ENCODE measurements at places on chromosomes 2 and 18.

- peak; percentile 62 for DNase-seq
Measured at GRCh38 chr2:80322311-80322920, 17.9 kb upstream of the LRRTM1 start.

- DNase-seq = no peak
Measured at GRCh38 chr2:71851094-71851750, 296.4 kb downstream of the CYP26B1 start.

DNA sequence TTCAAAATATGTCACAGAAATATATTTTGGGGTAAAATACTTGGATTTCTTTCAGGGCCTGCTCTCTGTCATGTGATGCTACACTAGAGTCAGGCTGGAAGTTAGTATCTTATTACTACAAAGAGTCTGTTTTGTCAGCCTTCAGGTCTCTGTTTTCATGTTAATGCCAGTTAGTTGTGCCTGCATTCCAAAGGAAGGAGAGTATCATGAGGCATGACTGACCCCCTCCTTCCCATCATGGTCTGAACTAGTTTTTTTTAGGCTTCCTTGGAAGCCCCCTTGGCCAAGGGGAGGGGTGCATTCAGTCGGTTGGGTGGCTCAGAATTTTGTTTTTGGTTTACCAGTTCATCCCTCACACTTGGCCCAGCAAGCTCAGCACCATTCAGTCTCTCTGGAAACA is 318.0 kb downstream of the ALK start:
- no peak for DNase-seq

DNA sequence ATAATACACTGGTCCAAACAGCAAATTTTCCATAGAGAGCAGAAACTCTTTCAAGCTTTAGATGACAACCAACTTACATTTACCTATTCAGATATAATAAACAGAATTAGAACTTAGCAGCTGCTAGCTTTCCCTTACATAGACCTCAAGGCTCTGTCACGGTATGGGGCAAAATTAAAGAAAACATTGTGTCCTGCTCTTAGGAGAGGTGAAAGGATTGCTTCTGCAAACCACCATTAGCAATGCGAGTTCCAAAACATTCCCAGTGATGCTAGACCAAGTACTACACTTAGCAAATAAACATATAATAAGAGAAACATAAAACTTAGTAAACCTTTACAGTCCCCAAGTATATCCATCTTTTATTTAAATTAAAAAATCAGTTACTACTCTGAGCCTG is 183.3 kb downstream of the CAMKMT start:
- no peak for DNase-seq

DNA sequence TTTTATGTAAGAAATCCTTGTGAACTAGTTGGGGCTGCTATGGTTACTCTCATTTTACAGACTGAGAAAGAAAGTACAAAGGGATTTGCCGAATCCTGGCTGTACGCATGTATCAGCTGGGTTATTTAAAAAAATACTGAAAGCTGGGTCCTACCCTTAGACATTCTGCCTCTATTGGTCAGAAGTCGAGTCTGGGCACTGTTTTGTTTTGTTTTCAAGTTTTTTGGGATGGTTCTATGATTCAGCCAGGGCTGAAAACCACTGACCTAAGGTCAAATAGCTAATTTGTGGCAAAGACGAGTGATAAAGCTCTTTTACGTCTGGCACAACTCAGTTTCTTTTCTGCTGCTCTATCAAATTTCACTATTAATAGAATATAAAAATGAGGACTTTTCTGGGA is 5.9 kb upstream of the SLC8A1 start:
- no peak for DNase-seq

GRCh38 chr2:11687736-11688135 is 17.7 kb upstream of the NTSR2 start:
- DNase-seq = no peak

DNA sequence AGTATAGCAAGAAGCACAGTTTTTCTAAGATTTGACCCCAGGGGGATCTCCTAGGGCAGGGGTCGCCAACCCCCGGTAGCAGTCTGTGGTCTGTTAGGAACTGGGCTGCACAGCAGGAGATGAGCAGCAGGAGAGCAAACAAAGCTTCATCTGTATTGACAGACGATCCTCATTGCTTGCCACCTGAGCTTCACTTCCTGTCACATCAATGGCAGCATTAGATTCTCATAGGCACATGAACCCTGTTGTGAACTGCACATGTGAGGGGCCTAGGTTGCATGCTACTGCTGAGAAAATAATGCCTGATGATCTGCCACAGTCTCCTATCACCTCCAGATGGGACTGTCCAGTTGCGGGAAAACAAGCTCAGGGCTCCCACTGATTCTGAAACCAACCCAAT is 136.2 kb downstream of the RGPD3 start:
- no peak for DNase-seq

- DNase-seq = no peak
Measured at GRCh38 chr18:32301361-32301760, 111.5 kb downstream of the MEP1B start.

DNA sequence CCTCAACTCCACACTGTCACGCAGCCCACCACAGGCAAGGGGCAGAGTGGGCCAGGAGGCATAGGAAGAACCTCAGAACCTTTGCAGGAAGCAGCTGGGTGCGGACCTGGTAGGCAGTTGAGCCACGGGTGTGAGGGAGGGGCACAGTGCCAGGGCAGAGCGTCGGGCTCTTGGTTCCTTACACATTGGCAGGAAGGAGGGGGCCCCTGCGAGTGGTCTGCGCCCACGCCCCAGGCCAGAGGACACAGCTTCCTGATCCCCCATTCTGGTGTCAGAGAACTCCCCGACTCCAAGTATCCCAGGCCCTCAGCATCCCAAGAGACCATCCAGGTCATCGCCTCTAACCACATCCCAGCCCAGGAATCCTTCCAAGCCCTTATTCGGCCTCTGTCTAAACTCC is 61.5 kb downstream of the TNS1 start:
- DNase-seq = no peak

DNA sequence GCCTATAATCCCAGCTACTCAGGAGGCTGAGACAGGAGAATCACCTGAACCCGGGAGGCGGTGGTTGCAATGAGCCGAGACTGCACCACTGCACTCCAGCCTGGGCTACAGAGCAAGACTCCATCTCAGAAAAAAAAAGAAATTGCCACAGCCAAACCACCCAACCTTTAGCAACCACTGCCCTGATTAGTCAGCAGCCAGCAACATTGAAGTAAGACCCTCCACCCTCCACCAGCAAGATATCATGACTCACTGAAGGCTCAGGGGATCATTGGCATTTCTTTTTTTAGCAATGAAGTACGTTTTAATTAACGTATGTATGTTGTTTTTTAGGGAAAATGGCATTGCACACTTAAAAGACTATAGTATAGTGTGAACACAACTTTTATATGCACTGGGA is 349.1 kb upstream of the ACVR2A start:
- no peak for DNase-seq

- DNase-seq = no peak
Measured at GRCh38 chr18:60649842-60650536, 277.4 kb upstream of the MC4R start.

- no peak for DNase-seq
Measured at GRCh38 chr2:70643715-70644114, 90.1 kb upstream of the TGFA start.

DNA sequence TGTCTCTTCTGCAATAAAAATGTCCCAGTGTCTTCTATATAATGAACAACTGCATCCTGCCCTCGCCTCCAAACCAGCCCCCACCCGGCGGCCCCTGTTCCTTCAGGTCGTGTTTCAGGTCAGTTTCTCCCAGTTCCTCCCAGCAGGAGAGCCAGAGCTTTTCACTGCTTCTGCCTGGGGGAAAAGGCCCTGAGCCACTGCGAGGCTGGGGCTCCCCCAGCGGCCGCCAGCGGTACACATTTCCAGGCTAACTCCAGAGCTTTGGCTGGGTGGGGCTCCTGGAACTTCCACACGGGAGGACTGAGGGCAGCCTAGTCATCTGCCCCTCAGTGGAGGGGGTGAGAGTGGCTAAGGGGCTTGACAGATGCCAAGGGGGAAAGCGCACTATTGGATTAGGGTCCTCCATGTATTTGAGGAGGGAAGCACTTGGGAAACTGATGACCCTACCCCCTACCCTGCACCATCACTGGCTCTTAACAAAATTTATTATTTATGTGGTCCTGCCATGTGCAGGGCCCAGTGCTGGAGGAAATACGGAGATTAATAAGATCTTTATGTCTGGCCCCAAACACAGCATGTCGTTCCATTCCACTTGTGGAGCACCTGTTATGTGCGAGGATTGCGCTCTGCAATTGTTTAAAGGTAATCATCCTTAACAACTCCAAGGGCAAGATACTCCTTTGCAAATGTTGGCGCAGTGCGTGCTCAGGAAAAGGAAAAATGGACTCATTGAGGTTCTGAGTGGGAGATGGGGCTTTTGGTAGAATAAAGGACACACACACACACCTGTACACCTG is 17.3 kb upstream of the CYS1 start:
- DNase-seq = peak; percentile 74

DNA sequence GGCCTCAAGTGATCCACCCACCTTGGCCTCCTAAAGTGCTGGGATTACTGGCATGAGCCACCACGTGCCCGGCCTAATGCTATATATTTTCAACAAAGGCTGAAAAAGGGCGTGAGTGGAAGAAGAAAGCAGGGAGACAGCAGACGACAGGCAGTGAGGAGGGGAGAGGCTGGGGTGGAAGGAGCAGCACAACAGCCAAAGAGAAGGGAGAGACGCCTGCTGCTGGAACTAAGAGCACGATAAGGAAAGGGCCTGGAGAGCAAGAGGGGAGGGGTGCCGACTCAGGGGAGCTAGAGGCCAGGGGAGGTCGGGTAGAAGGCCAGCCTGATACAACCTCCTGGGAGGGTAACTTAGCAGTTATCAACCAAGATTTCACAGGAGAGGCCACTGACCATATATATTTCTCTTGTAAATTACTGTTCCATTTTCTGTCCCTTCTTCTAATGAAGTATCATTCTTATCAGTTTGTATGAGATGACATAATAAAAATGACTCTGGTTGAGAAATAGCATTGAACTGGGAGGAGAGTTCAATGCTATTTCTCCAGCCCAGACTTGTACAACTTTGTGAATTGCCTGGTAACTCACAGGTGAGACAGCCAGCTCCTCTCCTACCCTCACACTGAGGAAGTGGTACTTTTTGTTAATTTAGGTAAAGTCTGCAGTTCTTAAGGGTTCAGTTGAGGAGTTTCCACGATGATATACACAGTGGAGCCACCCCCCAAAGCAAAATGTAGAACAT is 5.8 kb upstream of the RNU4ATAC start:
- no peak for DNase-seq

DNA sequence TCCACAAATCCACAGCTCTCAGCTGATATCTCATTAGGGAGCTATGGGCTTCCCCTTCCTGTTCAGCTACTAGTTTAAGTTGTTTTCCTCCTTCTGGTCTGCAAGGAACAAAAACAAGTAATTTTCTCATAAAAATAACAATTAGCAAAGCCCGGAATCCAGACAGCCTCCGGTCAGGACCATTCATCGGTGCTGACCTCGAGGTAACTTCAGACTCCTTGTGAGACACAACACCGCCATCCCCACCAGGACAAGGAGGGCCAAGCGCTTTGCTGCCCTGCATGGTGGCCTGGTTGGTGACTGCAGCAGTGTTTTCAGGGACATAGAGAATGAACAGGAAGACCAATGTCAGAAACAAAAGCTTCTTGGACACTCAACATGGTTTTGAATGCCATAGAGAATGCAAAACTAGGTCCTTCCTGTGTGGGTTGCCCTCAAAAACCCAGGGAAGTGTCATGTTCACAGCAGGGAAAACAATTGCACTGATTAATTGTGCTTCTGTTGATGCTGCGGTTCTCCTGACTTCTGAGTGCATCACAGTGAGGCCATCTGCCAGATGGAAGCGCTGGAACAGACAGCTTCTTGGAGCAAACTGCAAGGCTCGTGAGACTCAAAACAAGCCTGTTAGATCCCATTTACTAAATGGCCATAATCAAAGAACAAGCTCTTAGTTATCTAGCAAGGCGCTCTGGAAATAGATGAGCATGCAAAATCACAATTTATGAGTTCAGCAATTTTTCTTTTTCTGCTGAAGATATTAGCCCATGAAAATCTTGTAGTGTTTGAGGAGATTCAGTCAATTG is 77.1 kb downstream of the HS1BP3 start:
- no peak for DNase-seq

GRCh38 chr2:29295845-29296244 is 180.6 kb downstream of the CLIP4 start:
- DNase-seq = no peak

DNA sequence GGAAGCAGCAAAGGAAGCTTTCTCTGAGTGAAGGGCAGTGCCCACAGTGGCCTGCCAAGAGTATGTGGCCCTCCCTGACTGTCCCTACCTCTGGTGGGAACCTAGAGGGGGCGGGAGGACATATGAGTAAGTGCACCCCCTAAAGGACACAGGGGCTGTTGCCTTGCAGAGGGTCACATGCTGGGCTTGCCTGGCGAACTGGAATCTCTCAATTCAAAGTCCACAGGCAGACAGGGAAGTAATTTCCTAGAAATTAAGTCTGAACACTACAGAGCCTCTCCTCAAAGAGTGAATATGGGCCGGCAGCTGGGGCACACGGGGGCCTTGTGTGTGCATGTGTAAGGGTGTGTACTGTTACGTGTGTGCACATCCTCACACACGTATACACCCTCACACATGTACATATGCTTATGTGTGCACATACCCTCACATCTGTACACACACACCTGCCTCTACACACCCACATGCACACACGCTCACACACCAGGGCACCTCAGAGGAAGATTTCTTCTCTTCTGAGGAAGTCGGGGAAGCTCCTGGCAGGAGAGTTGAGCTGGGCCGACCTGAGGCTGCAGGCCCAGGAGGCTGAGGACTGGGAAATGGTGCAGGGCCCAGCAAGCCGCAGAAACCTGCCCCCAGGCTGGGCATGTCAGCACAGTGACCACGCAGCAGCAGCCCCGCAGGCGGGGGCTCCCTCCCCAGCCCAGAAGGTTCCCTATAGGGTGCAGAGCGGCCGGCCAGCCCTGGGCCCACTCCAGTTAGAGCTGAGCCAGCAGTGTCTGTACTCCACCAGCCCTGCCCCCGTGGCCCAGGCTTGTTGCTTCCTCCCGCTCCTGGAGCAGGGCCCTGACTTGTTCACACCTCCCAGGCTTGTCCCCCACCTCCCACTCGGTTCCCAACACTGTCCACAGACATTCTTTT is 77.4 kb upstream of the TAF1B start:
- no peak for DNase-seq
